HCT116 (cell line): ENCODE measurements at places on chromosomes 6 and 20.

DNA sequence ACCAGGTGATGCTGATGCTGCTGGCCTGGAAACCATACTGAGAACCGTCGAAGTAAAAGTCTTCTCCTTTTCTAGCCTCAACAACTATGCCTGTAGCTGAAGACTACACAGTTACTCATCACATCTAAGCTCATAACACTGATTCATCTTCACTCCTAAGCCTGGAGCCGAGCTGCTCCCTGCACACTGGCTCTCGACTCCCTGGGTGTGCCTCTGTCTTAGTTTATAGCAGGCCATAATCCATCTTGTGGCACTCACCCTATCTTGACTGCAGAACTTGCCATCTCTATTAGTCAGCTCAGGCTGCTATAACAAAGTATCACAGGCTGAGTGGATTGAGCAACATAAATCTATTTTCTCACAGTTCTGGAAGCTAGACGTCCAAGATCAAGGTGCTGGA, 191.0 kb downstream of the UNC5CL start:
- DNase-seq, result no peak

DNA sequence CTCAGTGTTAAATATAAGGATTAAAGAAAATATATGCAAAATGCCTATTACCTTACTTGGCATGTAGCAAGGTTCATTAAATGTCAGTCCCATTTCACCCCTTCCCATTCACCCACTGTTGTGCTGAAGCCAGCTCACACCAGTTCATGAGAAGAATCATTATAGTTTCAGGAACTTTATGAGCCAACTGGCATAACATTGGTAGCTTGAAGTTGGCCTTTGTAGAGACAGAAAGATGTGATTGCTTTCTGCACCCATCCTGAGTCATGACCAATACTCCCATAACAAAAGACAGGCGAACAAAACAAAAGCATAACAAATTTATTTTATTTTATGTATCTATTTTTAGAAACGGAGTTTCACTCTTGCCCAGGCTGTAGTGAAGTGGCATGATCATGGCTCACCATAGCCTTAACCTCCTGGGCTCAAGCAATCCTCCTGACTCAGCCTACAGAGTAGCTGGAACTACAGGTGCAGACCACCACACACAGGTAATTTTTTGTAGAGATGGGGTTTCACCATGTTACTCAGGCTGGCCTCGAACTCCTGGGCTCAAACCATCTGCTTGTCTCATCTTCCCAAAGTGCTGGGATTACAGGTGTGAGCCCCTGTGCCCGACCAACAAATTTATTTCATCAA, 17.6 kb upstream of the IER3 start:
- no peak for DNase-seq

DNA sequence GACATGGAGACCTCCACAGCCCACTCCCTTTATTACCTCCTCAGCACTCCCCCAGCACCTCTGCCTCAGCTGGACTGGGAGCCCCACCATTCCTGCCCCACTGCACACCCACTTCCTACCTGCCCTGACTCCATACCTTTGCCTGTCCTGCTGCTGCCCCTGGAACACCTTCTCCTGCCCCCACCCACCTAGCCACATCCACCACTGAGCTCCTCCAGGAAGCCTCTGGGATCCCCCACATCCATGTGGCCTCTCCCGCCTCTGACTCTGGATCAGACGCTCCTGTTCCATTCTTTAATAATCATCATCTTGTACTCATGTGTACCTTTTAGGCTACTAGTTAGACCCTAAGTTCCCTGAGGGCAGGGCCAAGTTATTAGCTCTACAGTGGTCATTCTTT, 2.2 kb upstream of the SDCBP2 start:
- no peak for DNase-seq

- DNase-seq, result peak; percentile 21
Measured at GRCh38 chr6:124870611-124871459, 91.4 kb upstream of the RNF217 start.

DNA sequence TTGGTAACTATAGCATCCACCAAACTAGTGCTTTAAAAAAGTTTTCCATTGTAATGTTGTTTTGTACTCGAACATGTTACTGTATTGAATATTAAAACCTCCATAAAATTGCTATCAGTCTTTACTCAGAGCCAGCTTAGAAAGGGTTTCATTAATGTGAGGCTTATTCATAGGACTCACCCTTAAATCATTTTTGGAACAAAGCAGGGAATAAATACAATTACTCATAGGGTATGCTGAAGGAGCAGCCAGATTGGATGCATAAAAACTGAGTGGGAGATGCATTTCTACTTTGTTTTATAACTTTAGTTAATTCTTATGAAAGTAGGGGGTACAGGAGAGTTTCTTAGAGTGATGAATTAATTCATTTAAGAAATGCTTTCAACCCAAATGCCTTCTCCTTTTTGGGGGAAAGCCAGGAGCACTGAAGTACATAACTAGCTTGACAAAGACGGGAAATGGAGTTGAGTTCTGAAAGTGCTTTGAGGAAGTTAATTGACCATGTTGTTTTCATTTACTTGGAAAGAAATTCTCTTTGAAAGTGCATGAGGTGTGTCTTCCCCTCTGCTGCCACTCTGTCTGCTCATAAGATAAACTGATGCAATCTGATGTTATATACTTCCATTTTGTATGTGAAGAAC, 90.3 kb downstream of the RNF144B start:
- DNase-seq, result no peak

DNA sequence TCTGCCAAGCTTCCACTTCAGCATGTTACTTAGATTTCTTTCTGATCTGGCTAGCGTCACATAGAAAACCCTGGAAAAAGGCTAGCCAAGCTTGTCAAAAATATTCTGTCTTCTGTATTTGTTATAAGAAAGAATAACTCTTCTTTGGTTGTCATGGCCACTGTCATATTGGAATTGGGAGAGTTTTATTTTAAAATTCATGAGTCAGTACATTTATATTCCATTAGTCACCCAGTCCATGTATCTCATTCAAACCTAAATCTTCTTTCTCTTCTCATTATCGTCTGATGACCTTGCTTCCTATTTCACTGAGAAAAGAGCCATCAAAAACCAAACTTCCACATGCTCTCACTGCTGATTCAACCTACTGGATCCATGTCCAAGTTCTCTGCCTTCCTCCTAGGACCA, 65.7 kb downstream of the EPM2A start:
- no peak for DNase-seq

DNA sequence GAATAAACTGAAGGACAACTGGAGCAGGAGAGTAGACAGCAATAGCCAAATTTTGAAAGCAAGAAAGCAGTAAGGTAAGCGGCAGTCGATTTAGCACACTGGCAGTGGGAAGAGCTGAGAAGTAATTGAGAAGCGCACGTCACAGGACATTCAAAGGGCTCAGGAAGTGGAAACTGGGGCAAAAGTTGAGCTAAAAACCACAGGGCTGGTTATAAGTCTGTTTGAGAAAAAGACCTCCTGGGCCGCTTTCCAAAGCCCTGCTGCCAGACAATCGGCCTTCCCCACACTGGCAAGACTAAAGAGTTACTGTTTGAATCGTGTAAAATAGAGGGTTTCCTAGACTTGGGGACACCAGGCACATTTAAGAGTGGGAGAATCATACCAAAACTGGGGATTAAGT, 161.4 kb downstream of the DNAH8 start:
- no peak for DNase-seq

DNA sequence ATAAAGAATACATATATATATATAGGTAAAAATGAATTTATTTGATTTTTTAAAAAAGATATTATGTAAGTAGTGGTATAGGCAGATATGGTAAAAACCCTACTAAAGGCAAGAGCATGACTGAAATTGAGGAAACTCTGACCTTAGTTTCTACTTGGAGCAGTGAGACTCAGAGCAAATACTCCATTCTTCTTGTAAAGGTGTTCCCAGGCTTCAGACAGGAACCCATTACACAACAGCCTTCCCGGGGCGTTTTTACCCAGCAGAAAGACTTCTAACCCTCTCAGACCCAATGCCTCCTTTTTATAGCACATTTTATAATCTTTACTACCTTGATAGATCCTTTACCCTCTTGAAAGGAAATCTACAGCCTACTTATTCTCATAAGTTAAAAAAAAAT, 124.5 kb downstream of the MTFR2 start:
- no peak for DNase-seq

DNA sequence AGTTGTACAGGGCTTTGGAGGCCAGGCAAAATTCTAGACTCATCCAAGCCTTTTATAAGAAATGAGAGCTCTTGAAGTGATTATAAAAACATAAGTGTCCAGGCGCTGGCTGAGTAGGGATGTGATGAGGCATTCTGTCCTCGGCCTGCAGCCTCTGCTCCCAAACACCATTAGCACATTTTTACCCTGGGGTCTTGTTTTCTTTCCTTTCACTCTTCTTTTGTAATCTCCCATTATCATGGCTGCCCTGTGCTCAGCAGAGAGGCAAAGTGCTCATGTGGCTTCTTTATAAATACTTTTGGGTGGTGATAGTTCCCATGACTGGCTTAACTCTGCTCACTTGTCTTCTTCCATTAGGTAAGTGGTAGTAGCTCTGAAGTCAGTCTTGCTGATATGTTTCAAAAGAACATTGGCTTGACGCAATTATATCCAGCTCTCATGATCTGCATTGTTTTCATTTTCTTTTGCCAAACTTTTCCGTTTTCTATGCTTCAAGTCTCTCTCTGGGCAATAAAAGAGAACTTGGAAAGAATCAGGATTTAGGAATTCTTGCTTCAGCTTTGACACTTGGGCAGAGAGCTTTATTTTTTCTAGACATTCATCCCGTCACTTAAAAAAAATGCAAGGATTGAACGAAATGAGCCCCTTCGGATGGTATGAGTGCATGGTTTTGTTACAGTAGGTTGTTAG, 61.1 kb downstream of the CAP2 start:
- DNase-seq, result no peak

GRCh38 chr6:122154912-122155575, 244.4 kb upstream of the HSF2 start:
- DNase-seq, result no peak

- no peak for DNase-seq
Measured at GRCh38 chr6:134458857-134459657, 141.1 kb upstream of the SGK1 start.

DNA sequence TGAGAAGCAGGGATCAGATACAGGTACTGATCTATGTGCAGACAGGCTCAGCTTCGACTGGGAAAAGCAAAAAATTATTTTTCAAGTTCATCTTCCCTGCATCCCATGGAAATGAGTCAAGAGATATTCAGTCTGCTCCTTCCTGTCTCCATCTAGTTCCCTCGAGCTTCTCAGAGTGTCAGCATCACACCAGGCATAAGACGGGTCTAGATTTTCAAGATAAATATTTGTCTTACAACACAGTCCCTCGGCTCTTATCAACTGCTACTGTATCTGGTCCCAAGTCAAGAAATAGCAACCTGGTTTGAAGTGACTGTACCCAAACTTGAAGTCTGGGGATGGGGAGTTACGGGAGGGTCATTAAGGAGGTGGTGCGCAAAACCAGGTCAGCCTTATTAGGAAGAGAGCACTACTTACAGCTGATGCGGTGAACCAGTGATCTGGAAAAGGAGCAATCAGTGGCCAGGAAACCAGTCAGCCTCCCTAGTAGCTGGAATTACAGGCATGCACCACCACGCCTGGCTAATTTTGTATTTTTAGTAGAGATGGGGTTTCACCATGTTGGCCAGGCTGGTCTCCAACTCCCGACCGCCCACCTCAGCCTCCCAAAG, 29.7 kb downstream of the ZMYND8 start:
- no peak for DNase-seq

GRCh38 chr6:13654496-13654895, 39.4 kb downstream of the NOL7 start:
- DNase-seq, result no peak

- DNase-seq, result no peak
Measured at GRCh38 chr20:59708326-59708725, 104.0 kb downstream of the PHACTR3 start.

GRCh38 chr6:131980791-131981623, 29.8 kb upstream of the CCN2 start:
- DNase-seq, result no peak

DNA sequence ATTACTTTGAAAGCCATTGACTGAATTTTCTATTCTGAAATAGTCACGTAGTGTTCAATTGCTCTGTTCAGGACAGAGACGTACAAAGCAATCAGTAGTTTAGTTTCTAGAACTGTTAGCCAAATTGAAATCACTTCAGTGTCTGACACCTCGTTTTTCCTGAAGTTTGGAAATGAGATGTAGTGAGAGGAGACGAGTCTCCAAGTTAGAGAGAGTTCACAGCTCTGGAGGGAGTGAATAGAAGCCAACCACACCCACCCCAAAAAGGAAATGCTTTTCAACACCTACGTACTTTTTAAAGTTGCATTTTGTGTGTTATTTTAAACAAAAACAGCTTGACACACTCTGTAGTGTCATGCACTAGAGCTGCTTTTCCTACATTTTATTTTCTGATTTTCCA, 296.0 kb downstream of the ADGRG6 start:
- DNase-seq, result no peak
